ENCODE measurements at places on chromosomes 1 and 21. TPM values are rescaled to one million over a fixed set of nuclear protein-coding genes. Genes with fewer than 3 reads are reported as not detected.

The WDR64 gene
- not detected for total RNA-seq

The USP33 gene
- total RNA-seq: 35.6 TPM

The CELA2A gene
- not detected for total RNA-seq

The SLC44A5 gene
- total RNA-seq: 0.74 TPM

The CRYAA gene
- total RNA-seq: not detected

The DCLRE1B gene
- total RNA-seq: 18.3 TPM

The LCA5L gene
- not detected for total RNA-seq

The DMRTA2 gene
- 0.07 TPM for total RNA-seq

The LINGO4 gene
- 0.07 TPM for total RNA-seq

The OR2M3 gene
- not detected for total RNA-seq

The C1orf185 gene
- not detected for total RNA-seq

The DNASE2B gene
- not detected for total RNA-seq

The TNNI3K gene
- not detected for total RNA-seq

The SV2A gene
- 8.2 TPM for total RNA-seq

The KLHL17 gene
- total RNA-seq: 20.2 TPM

The INSRR gene
- not detected for total RNA-seq

The TSSK3 gene
- total RNA-seq: 0.84 TPM

The PARS2 gene
- total RNA-seq: 3.0 TPM

The RNU1-2 gene
- total RNA-seq: 1,341 TPM

The SYDE2 gene
- 4.4 TPM for total RNA-seq

The MCOLN3 gene
- 0.19 TPM for total RNA-seq

The DCDC2B gene
- not detected for total RNA-seq

The PEAR1 gene
- total RNA-seq: not detected

The DAB1 gene
- total RNA-seq: not detected

The MROH7 gene
- total RNA-seq: 0.10 TPM

The IRF6 gene
- 0.48 TPM for total RNA-seq

The NES gene
- total RNA-seq: not detected

The OR10K1 gene
- not detected for total RNA-seq

The OPRD1 gene
- not detected for total RNA-seq

The PTGER3 gene
- total RNA-seq: 0.05 TPM

The KHDC4 gene
- 87.2 TPM for total RNA-seq

The MRAP gene
- total RNA-seq: not detected

The EPHA2 gene
- 0.29 TPM for total RNA-seq

The SPRR2G gene
- not detected for total RNA-seq

The STK40 gene
- 39.6 TPM for total RNA-seq

The SAMSN1 gene
- 41.1 TPM for total RNA-seq

The SLAMF8 gene
- not detected for total RNA-seq
